ENCODE measurements at places on chromosomes 1 and 21.
A peak's percentile ranks its signal among the peaks of the same experiment; 100 is the strongest.

GRCh38 chr1:236067854-236068454 is 3.1 kb upstream of the NID1 start:
- DNase-seq, result no peak

DNA sequence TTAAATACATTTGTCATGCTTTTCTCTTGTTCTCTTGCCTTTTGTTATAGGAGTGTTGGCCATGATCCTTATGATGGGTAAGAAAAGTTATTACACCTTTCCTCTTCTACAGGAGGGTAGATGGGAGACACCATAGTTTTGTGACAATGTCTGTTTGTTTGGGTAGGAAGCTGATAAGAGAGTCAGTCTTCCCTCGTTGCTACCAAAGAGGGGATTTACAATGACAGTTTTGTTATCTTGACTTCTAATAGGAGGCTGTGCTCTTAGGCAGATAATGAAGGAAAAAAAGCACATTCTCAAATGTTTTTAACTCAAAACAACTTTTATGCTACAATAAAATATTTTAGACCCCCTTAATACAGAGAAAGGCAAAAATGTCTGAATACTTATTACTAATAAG is 48.0 kb upstream of the WLS start:
- DNase-seq, result no peak

GRCh38 chr1:96355521-96355920 is 366.1 kb upstream of the PTBP2 start:
- no peak for DNase-seq

DNA sequence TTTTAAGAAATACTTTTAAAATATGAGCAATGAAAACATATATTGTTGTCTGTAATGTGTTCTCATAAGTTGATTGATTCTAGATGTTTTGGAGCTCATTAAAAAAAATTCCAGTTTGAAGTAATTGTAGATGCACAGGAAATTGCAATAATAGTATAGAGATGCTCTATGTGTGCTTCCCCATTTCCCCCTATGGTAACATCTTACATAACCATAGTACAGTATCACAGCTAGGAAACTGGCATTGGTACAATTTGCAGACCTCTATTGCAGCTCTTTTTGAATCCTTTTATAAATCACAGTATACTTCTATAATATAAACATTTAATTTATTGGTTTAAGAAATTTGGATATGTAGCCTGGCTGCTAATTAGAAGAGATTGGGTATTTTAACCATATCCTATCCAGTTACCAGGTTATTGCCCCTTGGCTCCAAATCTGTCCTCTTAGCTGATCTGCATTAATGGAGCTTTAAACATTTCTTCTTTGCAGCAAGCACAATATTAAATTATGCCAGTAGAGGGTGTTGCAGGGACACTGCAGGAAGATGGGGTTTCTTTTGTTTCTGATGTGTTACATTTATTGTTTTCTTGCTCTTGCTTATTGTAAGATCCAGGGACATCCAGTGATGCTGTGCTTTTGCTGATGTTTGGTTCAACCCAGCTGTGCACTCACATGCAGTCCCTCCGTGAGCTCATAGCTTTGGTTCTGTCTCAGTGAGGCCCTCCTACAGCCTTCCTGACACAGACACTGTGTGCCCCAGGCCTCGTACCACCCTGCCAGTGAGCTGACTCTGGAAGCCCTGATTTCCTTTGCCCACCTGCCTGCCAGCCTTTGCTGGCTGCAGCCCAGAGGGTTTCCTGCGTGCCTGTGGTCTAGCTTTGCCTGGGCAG is 103.3 kb downstream of the RABGAP1L start:
- peak; percentile 35 for DNase-seq

DNA sequence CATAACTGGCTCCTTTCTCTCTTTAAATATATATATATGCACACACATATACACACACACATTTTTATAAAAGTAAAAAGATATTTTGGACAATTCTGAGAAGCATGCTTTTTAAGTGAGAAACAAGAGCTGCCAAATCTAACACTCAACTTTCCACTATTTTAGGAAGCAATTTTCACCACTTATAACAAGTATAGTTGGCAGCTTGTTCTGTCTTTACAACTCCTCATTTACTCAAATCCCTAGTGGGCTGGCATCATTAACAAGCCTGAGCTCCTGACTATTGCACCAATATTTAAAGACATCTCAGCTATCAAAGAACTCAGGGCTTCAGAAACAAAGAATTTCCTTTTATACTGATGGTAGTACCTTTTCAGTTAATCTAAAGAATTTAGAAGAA is 76.6 kb downstream of the RAB3GAP2 start:
- no peak for DNase-seq

- no peak for DNase-seq
These were observed 1153.9 kb upstream of the NCAM2 start for GRCh38 chr21:19844334-19844733.

DNA sequence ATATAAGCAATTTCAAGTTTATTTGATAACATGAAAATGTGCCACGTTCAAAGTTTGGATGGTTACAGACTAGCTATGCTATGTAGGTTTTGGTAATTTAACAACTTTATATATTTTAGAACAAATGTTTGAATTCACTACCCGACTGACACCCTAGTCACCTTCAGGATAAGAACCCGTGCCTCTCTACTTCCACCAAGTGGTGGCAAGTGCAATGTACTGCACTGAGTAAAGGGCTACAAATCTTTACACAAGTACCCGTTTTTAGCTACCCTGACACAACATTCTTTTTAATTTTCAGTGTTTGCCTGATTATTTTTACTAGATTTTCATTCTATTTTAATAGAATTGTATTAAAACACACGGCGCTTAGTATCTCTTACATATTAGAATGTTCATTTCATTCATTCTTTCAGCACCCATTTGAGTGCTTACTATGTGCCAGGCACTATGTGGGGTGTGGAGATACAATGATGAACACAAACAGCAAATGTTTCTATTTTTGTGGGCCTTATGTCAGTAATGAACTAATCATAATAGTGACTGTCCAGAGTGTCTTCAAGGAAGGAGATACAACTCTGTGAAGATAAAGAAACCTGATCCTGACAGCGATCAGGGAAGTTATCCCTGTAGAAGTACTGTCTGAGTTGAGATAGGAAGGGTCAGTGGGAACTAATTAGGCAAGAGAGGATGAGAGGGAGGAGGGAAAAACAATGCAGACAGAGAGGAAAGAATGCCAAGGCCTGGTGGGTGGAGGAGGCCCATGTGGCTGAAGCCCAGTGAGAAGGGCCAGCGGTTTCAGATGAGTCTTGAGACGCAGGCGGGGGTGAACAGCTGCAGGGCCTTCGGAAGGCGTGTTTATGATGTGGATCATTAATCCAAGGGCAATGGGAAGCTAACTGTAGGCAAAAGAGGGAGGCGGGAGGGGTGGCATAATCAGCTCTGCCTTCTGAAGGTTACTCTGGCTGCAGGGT is 3.8 kb downstream of the LCA5L start:
- peak; percentile 60 for DNase-seq

Measured in suppressor macrophage treated with lipopolysaccharide for 4 hours (primary cell).